Left renal cortex interstitium (tissue), 4 donors: ENCODE measurements at places on chromosomes 6 and 20. TPM values are rescaled to one million over a fixed set of nuclear protein-coding genes. Genes with fewer than 3 reads are reported as not detected.

The NFATC2 gene
- polyA plus RNA-seq, result 1.4 TPM

The PI3 gene
- not detected for polyA plus RNA-seq

The ADAM33 gene
- polyA plus RNA-seq, result 15.0 TPM

DNA sequence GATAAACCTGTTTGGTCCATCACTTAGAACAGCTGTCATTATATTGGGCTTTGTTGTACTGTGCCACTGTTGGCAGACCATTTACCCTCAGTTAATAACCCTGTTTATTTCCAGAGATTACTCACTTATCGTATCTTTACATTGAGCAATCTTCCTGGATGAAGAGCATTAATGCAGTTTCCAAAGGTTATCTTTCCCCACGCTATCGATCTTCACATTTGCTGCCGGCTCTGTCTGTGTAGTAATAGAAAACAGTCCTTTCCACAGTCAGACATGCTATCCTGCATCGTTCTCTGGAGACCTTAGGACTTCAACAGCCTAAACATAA is 27.4 kb downstream of the GHRH start:
- no peak for DNase-seq

DNA sequence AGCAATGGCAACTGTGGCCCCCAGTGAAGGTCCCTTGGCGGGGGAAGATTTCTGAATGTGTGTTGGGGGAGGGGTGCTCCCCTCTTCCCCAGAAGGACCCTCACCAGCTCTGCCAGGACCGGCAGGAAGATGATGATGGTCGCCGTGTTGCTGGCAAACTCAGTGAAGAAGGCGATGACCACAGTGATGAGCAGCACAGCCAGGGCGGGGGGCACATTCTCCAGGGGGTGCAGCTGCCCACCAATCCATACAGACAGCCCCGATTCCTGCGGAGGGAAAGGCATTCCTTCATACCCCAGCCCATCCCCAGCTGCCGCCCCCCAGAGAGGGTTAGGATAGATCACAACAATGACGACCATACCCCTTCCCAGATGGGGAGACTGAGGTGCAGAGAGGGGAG is 15.7 kb upstream of the OCSTAMP start:
- DNase-seq, result no peak

- no peak for DNase-seq
Measured at GRCh38 chr6:4941782-4942672, 61.8 kb downstream of the RPP40 start.

DNA sequence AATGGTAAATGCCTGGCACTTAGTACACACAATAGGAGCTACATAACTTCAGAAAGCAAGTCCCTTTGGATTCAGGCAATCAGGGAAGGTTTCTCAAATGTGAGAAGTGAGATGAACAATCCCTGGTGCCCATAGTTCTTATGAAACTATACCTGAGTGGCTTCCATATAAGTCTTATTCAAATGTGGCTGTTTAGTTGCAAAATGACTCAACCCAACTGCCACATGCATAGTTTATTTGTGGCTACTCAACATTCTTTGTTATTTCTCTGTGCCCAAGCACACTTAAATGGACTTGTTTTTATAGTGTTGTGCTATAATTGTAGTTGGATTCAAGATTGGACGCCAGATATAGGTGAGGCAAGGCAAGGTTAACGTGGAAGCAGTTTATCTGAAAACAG is 93.7 kb upstream of the ATXN1 start:
- DNase-seq, result no peak
